ENCODE measurements at places on chromosomes 16 and 17.
A peak's percentile ranks its signal among the peaks of the same experiment; 100 is the strongest.

DNA sequence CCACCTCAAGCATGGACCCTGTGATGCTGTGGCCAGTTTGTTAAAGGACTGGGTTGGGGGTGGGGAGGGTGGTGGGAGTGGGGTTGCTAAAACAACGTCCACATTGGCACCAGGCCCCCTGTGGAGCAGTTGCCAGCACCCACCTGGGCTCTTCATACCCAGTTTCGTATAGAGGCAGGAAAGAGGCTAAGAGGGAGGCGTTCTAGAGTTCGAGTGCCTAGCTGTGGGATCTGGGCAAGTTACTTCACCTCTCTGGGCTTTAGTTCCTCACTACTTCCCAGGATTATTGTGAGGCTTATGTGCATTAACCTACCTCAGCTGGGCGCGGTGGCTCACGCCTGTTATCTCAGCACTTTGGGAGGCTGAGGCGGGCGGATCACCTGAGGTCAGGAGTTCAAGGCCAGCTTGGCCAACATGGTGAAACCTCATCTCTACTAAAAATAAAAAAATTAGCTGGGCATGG is 1.4 kb downstream of the MFAP4 start:
- no peak for DNase-seq

GRCh38 chr17:80068301-80069222 is 32.1 kb downstream of the CCDC40 start:
- DNase-seq: peak; percentile 68

GRCh38 chr17:44925731-44926697 is 10.7 kb upstream of the GFAP start:
- no peak for DNase-seq

- DNase-seq: no peak
Observed at GRCh38 chr16:22665048-22665797, 148.7 kb upstream of the HS3ST2 start.

GRCh38 chr17:42101513-42102292 is 3.4 kb upstream of the ZNF385C start:
- DNase-seq: peak; percentile 92

GRCh38 chr17:27366437-27366836 is 72.5 kb downstream of the WSB1 start:
- DNase-seq: no peak

- no peak for DNase-seq
Observed at GRCh38 chr17:57257895-57258851, 1.9 kb downstream of the MSI2 start.

DNA sequence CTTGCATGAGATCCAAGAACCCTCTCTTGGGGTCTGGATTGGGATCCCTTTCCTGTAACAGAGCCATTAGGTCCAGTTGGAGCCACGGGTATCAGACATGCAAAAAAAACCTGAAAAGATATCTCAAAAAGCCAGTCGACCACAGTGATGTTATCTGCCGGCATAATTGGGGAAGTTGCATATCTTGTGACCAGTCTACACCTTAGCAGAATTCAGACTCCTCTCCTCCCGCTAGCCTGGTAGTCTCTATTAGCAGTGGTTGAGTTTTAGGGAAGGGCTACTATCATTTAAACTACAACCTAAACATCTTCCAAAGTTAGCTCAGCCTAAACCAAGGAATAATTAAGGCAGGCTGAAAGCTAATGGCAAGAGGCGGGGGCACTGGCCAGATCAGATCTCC is 16.2 kb upstream of the PSMD7 start:
- no peak for DNase-seq

DNA sequence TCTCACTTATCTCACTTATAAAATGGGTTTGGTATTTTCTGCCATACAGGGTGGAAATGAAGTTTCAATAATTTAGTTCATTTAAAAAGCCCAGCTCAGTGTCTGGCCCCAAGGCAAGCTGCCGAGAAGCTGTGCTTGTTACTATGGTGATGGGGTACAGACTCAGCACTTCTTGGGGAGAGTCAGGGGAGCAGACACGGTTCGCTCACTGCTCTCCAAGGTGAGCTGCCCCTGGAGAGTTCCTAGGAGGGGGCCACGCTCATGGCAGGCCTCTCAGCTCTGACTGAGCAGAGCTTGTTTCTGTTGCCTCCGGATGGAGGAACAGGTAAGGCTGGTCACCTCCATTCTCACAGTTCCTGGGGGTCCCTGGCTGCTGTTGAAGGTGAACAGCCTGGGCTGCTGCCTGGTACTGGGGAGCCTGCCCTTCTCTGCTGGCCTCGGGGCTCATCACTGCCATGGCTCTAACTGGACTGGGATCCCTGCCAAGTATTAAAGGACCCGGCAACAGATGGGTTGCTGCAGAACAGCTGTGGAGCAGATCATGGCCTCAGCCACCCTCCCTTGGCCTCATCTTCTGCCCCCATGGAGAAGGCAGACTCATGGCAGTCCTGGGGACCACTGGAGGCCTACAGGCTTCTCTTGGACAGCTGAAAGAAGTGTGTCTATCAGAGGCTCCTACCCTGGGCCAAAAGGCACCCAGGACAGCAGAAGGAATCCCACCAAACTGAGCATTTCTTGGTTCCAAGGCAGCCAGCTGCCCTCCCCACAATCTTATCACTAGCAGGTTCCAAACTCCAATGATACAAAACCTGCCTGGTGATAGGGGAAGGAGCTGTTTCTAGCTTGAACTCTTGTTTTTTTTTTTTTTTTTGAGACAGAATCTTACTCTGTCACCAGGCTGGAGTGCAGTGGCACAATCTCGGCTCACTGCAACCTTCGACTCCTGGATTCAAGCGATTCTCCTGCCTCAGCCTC is 25.9 kb upstream of the SPATA32 start:
- peak; percentile 90 for DNase-seq

GRCh38 chr17:69539274-69539673 is 124.8 kb downstream of the MAP2K6 start:
- DNase-seq: no peak

DNA sequence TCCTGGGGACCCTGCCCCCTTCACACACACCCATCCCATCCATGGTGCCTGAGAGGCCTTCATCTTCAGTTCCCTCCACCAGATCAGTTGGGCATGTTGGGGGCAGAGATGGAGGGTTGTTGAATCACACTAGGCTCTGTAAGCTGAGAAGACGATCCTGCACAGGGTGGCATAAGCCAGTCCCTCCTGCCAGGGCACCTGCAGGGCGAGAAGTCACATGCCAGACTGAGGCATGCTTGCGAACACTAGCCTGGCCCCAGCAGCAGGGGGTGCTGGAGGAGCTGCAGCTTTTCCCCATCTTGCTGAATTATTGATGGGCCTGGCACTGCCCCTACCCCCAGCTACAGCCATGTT is 6.1 kb upstream of the TBX2 start:
- peak; percentile 66 for DNase-seq

- no peak for DNase-seq
Observed at GRCh38 chr16:86955136-86955855, 361.9 kb downstream of the C16orf95 start.

GRCh38 chr17:10226930-10227695 is 28.7 kb upstream of the GAS7 start:
- DNase-seq: peak; percentile 65

DNA sequence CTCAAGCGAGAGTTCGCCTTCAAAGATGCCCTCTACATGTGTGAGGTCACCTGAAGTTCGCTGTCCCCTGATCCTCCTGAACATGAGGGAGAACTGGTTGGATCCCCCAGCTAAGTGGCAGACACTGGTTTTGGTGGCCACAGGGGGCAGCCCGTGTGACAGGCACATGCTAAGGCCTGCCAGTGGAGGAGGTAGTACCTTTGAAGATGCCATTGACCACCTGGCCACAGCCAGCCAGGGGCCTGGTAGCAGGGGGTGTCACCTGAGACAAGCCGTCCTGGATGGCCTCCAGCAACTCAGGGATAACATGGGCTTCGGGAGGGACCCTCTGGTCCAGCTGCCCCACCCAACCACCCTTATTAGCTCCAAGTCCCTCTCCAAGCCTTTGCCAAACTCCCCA is 7.3 kb upstream of the ALDH3A1 start:
- no peak for DNase-seq

- DNase-seq: no peak
Observed at GRCh38 chr17:27296428-27296979, 2.6 kb downstream of the WSB1 start.

GRCh38 chr16:14186007-14186794 is 115.1 kb downstream of the MRTFB start:
- DNase-seq: peak; percentile 59

DNA sequence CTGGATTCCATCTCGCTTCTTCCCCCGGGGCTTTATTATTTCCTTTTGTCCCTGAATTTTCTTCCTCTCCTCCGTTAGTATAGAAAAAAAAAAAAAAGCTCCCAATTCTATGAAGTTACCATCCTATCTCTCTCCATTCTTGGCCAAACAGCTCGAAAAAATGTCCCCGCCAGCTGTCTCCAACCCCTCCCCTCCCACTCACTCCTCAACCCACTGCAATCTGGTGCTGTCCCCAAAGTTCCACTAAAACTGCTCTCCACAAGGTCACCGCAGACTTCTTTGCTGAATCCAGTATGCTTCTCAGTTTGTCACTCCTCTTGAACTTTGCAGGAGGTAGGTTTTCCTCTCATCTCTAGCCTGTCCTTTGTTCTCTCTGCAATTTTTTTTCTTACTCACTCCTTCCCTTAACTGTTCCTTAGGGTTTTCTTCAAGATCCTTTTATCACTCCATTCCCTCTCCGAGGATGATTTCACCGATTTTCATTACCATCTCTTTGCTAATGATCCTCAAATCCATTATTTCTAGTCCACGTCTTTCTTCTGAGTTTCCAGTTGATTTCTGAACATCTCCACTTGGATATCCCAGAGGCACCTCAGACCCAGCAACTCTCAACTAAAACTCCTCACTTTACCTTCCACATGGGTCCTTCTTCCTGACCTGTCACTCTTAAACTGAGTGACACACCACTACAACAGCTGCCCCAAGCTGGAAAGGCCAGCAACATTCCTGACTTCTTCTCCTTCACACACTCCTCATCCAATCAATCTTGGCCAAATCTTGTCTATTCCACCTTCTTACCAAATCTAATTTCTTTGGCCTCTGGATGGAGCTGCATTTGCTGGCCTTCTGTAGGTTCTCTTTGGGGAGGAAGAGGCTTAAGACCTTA is 1.5 kb upstream of the SUMO2 start:
- DNase-seq: no peak

All from SK-N-SH (cell line).